ENCODE measurements at places on chromosomes 12 and 14.

- DNase-seq = no peak
These were observed 3.2 kb upstream of the KRT7 start for GRCh38 chr12:52229836-52230343.

GRCh38 chr12:122363782-122364181 lies 58.7 kb downstream of the CLIP1 start:
- DNase-seq = no peak

DNA sequence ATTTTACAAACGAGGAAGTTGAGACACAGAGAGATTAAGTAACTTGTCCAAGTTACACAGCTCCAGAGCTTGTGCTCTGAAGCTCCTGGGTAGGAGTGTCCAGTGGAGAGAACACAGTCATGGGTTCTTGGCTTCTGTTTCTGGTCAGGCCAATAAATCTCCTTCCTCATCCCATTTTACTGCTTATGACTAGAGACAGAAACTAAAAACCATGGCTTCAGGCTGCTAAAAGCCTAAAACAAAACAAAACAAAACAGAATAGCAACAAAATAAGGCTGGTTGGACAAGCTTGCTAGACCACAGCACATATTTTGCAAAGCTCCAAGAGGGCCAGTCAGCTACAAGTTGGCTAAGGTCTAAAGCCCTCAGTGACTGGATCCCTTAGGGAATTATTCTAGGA lies 49.8 kb downstream of the PTGER2 start:
- DNase-seq = no peak

DNA sequence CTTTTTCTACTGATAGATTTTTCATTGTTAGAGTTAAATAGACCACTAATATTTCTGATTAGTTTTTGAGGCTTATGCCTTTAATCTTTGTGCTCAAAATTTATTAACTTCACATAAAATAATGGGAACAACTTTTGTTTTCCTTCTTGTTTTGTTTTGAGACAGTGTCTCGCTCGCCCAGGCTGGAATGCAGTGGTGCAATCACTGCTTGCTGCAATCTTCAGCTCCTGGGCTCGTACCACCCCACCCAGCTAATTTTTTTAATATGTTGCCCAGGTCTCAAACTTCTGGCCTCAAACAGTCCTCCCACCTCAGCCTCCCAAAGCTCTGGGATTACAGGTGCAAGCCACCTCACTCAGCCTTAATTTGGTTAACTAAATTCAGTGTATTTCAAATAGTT lies 16.8 kb downstream of the SCFD1 start:
- no peak for DNase-seq

GRCh38 chr14:103931422-103931821 lies 3.2 kb downstream of the TDRD9 start:
- no peak for DNase-seq

DNA sequence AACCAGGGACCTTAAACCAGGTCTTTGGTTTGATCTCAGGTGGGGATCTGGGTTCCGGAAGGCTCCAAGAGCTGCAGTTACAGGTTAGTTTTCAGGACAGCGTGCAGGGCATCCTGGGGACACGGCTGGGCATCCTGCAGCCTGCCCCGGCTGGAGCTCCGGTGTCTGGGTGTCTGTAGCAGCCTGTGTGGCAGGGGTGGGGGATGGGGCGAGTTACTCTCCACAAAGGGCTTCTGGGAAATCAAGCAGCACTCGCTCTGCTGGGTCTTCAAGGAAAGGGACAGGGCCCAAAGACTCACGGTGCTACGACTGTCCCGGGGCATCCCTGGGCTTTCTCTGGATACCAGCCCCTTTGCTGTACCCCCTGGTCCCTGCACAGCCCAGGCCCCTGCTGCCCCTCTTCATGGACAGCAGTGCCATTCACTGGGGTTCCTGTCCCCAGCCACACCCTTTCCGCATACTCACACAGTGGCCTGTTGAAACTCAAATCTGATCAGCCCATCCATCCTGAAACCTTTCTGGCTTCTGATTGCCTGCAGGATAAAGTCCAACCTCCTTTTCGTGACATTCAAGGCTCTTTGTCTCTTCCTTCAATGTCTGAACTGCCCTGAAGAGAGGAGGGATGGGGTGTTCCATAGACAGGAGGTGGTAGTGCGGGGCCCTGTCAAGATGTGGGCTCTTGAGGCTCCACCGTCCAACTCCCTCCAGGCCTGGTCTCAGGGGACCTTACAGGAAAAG lies 22.2 kb upstream of the PPP1R13B start:
- DNase-seq = no peak

DNA sequence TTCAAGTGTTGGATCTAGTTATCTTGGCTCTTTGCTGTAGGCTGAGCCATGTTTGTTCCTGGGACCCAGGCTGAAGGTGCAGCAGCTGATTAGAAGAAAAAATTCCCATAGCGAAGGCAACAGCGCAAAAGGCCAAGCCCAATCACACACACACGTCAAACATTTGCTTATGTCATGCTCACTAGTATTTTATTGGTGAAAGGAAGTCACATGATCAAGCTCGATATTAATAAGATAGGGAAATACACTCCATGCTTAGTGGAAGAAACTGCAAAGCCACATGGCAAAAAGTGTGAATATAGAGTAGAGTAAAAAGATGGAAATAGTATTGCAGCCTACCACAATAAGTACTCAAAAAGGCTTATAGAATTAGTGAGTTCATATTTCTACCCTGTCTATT lies 373.5 kb upstream of the FAR2 start:
- no peak for DNase-seq

GRCh38 chr12:116958402-116959197 lies 47.9 kb downstream of the FBXW8 start:
- DNase-seq = no peak

DNA sequence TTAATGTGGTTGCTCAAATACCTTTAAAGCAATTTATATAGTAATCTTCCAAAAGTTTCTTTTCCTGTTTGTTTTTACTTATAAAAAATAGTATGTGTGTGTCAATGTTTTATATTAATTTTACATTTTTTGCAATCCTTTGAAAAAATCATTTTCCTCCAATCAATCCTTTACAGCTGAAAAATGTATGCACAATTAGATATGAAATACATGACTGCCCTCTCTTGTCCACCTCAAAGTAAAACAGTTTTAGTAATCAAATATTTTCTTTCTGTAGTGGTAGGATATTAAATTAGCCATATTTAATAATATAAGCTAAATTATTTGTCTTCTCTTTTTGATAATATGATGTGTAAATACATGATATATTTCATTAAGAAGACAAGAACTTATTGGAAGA lies 269.9 kb downstream of the ADAMTS20 start:
- DNase-seq = no peak

DNA sequence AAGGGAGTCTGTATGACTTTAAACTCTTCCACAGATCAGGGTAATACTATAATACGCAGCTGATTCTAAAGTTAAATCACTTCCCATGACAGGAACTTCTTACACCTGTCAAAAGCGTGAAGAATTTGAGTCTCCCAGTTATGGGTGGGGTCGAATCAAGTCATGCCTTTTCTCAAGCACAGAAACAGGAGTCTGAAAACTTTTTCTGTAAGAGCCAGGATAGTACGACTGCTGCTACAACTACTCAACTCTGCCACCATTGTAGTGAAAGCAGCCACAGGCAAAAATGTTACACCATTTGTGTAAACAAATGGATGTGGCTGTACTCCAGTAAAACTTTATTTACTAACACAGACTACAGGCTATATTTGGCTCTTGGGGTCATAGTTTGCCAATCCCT lies 90.3 kb downstream of the DUSP6 start:
- DNase-seq = no peak

DNA sequence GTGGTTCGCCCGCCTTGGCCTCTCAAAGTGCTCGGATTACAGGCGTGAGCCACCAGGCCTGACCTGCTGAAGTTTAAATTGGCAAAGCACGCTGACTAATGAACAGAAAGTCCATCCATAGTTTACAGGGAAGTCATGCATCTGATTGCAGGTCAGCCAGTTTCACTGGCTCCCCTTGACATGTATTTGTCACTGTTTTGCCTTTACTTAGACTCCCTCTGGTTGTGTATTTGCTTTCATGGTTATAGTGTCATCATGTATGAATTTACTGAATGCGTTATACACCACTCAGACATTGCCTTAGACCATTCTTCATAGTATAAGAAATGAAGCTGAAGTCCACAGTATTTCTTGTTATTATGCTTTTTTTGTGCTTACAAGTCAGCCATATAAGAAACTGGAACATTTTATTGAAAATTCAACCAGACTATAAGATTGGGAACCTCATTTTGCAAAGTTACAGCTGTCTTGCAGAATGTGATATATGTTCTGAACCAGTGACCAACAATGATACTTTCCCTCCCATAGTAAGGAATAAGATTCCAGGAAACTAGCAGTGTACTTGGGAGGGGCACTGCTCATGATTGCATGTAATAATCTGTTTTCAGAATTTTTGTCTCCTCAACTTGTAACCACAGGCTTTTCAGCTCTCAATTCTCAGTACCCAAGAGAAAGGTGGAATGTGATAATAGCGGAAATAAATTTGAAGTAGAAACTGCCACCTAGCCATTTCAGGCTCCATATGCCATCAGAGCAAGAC lies 51.9 kb upstream of the ATF7IP start:
- no peak for DNase-seq

- DNase-seq = no peak
These were observed 50.7 kb upstream of the ADAMTS20 start for GRCh38 chr12:43602738-43603137.

DNA sequence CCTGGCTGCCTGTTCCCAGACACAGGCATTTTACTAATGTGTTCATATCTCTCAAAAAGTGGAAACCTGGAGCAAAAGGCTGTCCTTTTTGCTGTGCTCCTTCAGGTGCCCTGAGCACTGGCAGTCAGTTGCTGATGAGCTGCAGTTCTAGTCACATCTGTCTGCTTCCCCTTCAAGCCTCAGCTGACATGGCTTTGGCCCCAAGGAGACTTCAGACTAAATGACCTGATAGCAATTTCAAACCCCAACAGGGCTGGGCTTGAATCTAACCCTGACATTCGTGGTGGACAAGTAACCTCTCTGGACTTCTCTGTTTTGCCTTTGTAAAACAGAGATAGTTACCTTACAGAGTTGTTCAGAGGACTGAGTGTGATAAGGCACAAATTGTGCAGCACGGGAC lies 5.7 kb downstream of the SERPINA9 start:
- DNase-seq = no peak

DNA sequence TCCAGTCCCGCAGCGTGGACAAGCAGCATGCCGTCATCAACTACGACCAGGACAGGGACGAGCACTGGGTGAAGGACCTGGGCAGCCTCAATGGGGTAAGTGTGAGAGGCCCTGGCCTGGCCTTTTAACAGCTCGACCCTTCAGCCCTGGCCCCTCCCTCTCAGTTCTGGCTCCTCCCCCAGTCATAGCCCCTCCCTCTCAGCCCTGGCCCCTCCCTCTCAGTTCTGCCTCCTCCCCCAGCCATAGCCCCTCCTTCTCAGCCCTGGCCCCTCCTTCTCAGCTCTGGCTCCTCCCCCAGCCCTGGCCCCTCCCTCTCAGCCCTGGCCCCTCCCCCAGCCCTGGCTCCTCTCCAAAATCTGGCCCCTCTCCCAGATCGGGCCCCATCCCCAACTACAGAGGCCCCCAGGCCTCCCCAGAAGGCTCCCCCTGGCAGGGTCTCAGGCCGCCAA lies 11.2 kb downstream of the CEP170B start:
- DNase-seq = no peak
